M059J (cell line): ENCODE measurements at places on chromosomes 16 and 17. TPM values are rescaled to one million over a fixed set of nuclear protein-coding genes. Genes with fewer than 3 reads are reported as not detected.

GRCh38 chr17:48630925-48631692 lies 5.0 kb upstream of the HOXB9 start:
- no peak for DNase-seq

Gene KRT31
- not detected in 2 replicates for total RNA-seq

Gene GPR142
- total RNA-seq: not detected in 2 replicates

Gene LHX1
- total RNA-seq: 0.81 and 3.5 TPM in 2 replicates

Gene KRT20
- total RNA-seq: 0.17 TPM in 1 of 2 replicates, not detected in the other
